GM13977 (cell line): ENCODE measurements at places on chromosomes 7 and 10.

DNA sequence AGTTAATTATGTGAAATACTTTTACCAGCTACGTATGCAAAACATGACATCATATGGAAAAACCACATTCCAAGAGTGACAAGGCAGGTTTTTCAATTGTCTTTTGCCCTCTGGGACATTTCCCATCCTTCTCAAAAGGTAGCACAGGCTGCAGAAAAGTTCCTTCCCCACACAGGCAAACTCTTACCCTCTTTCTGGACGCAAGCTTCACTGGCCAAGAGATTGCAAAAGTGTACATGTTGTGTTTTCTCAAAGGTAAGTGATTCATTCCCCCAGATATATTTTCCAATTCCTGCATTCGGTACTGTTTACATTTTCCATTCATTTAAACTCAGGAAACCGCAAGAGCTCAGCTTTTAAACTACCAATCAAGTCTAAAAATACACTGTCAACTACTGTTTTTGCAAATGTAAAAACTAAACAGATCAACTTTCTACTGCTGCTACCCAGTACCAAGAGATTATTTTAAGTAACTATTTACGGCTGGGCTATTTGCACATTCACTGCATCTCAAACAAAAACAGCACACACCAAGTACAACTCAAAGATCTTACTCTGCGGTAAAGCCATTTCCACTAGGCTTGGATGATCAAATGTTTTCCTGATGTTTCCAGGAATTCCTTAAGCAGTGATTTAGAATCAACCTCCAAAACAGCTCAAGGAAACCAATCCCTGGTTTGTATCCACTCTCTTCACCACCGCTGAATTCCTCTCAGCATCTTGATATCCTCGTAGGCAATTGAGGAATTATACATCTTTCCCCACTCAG is 233.6 kb upstream of the CCDC6 start:
- no peak for DNase-seq

DNA sequence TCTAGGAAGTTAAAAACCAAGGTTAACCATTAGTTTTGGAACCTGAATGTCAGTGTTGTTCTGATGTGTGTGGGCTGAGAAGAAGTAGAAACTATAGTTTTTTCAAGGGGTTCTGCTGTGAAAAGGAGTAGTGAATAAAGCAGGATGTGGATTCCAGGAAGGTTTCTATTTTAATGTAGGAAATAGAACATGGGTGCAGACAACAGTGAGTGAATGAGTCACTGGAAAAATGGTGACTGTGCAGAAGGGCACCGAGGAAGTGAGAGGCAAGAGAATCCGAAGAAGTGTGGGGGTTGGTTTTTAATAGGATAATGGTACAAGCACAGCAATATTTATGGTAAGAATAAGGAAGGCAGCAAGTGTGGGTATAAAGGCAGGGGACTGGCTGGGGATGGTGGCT is 120.4 kb downstream of the ARHGAP21 start:
- no peak for DNase-seq

DNA sequence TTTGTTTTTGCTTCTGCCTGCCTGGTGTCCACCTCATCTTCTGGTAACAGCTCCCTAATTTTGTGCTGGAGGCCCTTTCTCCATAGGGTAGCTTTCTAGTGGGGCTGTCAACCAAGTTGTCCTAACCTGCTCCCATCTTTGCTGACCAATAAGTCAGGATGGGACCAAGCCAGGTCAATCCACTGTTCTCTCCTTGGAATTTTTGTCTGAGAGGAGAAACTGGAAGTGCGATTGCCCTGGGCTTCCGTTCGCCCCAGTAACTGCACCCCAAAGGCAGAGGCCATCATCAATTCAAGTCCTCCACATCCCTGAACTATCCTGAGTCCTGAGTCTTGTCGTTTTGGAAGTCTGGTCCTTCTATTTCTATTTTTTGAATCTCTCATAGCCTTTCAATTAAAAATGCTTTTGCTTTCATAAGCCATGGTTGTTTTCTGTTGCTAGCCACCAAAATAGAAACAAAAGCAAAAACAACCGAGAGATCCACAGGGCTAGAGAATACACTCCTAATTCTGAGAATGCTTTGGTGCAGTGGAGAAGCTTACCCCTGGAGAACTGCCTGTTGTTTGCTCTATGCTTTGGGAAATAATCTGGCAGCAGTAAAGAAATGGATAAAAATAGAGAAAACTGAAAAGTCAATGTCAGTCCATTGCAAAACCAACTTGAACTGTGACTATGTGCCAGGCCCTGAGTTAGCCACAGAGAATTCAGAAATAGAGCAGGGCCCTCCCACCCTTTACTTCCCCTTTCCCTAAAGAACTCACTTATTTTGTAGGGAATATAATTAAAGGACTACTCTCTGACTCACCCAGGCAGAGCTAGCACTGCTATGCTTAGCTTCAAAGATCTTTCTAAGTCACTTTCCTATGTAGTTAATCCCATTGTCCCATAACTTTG is 368.1 kb downstream of the CXCL12 start:
- DNase-seq: no peak

DNA sequence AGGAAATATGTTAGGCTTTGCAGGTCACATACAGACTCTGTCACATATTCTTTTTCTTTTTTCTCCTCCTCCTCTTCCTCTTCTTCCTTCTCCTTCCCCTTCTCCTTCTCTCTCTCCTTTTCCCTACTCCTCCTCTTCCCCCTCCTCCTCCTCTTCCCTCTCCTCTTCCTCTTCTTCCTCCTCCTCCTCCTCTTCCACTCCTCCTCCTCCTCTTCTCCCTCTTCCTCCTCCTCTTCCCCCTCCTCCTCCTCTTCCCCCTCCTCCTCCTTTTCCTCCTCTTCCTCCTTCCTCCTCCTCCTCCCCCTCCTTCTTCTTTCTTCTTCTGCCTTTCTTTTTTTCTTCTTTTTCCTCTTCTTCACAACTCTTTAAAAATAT is 159.8 kb downstream of the KIF20B start:
- DNase-seq: no peak

GRCh38 chr10:102740229-102740628 is 3.5 kb upstream of the WBP1L start:
- no peak for DNase-seq

DNA sequence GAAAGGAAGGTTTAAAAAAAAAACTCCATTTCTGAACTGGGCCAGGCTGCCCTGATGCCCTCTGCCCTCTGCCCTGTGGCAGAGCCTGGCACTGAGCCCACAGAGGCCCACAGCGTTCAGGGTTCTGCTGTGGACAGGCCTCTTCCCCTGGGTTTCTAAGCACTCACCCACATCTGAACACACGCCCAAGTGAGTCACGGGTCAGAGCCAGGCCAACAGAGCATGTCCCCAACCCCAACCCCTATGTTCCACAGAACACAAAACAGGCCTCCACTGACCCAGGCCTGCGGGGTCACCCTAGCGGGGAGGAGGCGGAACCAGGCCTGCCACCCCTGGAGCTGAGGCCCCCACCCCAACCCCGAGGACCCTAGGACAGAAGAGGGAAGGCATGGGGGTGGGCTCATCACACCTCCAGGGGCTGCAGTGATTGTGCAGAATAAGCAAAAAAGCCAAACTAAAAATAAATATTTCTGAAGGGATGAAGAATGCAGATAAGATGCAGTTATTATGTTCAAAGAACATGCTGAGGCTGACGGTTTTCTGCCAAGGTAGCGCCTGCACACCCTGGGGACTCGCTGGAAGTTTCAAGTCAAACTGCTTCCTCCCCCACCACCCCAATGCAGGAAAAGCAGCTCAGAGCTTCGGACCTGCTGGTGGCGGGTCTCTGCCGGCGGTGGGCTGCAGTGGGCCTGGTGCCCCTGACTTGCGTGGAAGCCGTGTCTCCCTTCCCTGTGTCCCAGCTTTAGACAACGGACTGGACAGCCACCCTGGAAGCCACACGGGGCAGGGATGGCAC is 5.4 kb downstream of the WDR86 start:
- DNase-seq: no peak

GRCh38 chr10:8511026-8511425 is 456.5 kb downstream of the GATA3 start:
- no peak for DNase-seq

- no peak for DNase-seq
Observed at GRCh38 chr7:101465576-101466196, 103.0 kb downstream of the COL26A1 start.

- peak; percentile 88 for DNase-seq
Observed at GRCh38 chr7:55534262-55534915, 37.9 kb downstream of the VOPP1 start.

DNA sequence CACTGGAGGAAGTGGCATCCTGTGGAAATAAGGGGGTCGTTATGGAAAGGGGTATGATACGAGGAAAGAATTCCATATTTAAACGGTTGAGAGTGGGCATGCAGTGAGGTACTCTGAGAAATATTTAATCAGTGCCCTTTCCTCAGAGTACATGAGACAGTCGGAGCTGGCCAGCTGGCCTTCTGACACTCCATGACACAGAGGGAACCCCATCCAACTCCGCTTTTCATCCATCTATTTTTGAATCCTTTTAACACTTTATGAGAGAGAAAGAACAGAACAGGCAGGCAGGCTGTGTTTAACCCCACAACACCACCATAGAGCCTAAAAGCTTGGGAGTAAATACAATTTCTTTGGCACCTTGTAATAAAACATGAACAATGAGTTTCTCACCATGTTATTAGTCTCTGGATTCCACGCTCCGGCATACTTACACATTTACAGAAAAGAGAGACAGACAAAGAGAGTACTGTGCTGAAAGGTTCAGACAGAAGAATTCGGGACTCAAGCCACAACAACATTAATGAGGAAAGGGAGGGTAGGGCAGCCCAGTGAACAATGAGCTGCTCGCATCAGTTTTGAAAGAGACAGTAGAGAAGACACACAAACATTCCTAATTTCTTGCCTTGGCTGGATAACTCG is 124.2 kb upstream of the PDLIM1 start:
- no peak for DNase-seq

- DNase-seq: no peak
Observed at GRCh38 chr7:116698930-116699721, 27.1 kb downstream of the MET start.

DNA sequence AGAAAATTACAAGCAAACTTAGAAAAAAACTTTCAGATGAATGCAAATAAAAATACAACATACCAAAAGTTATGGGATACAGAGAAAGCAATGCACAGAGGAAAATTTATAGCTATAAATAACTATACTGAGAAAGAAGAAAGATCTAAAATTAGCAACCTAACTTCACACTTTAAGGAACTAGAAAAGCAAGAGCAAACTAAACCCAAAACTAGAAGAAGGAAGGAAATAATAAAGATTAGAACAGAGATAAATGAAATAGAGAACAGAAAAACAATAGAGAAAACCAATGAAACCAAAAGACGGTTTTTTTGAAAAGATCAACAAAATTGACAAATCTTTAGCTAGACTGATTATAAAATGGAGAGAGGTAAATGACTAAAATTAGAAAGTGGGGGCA is 9.6 kb upstream of the STRA8 start:
- no peak for DNase-seq

- DNase-seq: no peak
Observed at GRCh38 chr10:21196822-21197395, 299.8 kb upstream of the NEBL start.

DNA sequence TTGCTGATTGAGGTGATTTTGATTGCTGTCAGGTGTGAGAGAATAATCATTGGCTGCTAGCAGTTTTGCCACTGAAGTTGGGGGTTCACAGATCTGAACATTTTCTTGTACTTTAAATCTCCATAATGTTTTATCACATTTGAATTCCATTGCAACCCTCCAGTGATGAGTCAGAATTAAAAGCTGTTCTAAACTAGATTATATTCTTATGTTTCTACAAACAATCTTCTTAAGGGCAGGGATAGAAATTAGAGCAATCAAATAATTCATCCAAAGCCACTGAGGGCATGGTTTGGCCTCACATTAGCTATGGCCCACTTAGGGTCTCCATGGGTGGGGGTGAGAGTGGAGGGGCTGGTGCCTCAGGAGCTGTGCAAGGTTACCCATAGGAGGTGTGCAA is 53.0 kb upstream of the RPA3 start:
- no peak for DNase-seq

- DNase-seq: no peak
Observed at GRCh38 chr7:127290116-127290655, 37.4 kb upstream of the GRM8 start.

- no peak for DNase-seq
Observed at GRCh38 chr7:53920011-53920410, 622.2 kb upstream of the VSTM2A start.

DNA sequence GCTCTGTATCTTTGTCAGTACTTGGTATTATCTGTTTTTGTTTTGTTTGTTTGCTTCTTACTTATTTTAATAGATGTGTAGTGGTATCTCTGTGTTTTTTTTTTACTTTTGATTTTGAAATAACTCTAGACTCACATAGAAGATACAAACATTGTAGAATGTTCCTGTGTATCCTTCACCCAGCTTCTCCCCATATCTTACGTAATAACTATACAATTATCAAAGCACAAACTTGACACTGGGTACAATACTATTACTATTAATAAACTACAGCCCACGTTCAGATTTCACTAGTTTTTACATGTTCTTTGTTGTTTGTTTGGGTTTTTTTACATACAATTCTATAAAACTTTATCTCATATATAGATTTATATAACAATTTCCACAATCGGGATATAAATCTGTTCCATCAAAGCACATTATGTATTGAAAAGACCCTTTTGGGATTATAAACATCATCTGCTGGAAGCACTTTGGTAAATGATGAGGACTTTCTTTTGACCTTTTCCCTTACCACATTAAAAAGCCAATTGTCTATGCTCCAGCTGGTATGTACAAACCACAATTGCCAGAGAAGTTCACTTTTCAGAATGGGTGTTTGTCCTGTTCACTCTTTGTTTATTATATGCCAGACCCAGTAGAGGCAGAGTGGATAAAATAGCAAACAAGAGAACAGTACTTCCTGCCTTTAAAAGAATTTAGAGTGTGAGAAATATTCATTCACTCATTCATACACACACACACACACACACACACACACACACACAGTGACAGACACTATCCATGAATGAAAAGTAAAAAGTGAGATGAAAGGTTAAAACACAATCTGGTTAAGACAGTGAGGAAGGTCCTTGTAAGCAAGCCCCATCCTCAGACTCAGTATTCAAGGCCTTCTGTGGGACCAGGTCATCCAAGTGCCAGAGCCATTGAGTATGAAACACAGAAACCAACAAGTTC is 113.0 kb downstream of the SGMS1 start:
- no peak for DNase-seq

GRCh38 chr7:959271-959670 is 4.8 kb upstream of the ADAP1 start:
- no peak for DNase-seq

DNA sequence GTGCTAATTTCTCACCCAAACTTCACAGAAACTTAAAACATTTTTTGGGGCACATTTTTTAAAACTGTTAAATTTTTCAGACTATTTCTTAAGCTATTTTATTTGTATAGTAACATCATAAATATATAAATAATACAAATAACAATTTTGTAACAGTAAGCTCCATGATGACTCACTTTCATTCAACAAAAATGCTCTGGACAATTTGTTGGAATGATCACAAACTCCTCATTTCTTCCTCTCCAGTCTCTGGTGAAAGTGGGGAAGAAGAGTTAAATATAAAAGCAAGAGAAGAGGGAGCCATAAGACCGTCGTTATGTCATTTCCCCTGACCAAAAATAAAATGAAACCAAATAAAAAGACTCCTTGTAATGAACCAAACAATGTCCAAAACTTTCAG is 162.4 kb downstream of the AGMO start:
- DNase-seq: no peak

- no peak for DNase-seq
Observed at GRCh38 chr7:155889636-155890511, 77.6 kb upstream of the SHH start.

- DNase-seq: no peak
Observed at GRCh38 chr7:127715901-127716300, 63.9 kb downstream of the SND1 start.

GRCh38 chr10:133611079-133611478 is 15.5 kb downstream of the FRG2B start:
- no peak for DNase-seq

- DNase-seq: no peak
Observed at GRCh38 chr7:47405921-47406800, 175.8 kb downstream of the TNS3 start.
